ENCODE measurements at places on chromosomes 12 and 14.

- DNase-seq: no peak
Measured at GRCh38 chr12:93723568-93723930, 46.4 kb downstream of the CRADD start.

DNA sequence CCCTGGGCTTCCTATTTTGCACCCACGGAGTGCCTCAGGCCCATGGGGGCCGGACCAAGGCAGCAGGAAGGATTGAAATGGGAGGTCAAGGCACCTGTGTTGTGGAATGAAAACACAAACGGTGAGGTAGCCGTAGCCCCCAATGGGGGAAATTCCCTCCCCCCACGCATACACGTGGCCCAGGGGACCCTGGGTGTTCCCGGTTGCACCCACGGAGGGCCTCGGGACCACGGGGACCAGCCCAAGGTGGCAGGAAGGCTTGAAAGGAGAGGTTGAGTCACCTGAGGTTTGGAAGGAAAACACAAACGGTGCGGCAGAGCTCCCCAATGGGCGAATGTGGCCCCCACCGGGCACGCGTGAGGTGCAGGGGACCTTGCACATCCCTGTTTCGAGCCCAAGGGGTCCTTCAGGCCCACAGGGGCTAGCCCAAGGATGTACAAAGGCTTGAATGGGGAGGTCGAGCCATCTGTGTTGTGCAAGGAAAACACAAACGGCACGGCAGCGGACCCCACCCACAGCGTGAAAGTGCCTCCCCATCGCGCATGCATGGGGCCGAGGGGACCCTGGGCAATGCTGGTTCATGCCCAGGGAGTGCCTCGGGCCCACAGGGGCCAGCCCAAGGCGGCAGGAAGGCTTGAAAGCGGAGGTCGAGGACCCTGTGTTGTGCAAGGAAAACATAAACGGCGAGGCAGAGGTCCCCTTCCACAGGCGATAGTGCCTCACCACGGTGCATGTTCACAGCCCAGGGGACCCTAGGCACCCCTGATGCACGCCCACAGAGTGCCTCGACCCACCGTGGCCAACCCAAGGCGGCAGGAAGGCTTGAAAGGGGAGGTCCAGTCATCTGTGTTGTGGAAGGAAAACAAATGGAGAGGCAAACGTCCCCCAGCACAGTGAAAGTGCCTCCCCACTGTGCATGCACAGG, 376.7 kb downstream of the ALG10 start:
- DNase-seq: no peak

- DNase-seq: no peak
Measured at GRCh38 chr14:86510491-86510890, 980.5 kb downstream of the FLRT2 start.

- DNase-seq: no peak
Measured at GRCh38 chr14:23729720-23730387, 93.7 kb downstream of the DHRS2 start.

- no peak for DNase-seq
Measured at GRCh38 chr12:124582108-124582424, 14.7 kb upstream of the NCOR2 start.

DNA sequence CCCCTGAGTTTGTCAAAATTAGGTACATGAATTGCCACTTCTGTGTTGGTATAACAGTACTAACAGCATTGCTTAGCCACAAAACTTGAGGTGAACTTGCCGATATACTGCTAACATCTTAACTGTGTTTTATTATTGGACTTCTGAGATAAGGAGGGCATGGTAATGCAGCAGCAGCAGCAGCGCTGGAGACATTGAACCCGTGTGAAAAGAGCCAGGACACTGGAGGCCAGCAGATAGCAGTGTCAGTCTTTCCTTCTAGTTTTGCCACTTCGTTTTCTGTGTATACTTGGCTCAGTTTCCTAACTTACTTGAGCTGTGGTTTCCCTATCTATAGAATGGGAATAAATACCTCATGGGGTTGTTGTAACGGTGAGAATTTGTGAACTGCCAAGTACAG, 82.7 kb downstream of the KTN1 start:
- no peak for DNase-seq

DNA sequence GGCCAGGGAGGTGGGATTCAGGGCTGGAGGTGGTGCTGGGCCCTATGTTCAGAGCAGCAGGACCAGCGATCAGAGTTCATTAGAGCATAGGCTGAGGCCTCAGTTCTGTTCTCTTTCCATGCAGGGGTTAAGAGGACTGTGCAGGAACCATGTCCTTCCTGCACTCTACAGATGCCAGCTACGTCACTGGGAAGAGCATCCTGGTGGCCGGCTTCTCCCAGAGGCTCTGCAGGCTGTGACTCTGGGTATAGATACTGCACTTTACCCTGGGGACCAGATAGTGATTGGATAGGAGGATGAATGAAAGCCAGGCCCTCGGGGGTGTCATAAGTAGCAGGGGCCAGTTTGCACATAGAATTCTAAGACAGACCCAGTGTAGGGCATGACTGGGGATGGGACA, 92.6 kb downstream of the DHRS2 start:
- no peak for DNase-seq

DNA sequence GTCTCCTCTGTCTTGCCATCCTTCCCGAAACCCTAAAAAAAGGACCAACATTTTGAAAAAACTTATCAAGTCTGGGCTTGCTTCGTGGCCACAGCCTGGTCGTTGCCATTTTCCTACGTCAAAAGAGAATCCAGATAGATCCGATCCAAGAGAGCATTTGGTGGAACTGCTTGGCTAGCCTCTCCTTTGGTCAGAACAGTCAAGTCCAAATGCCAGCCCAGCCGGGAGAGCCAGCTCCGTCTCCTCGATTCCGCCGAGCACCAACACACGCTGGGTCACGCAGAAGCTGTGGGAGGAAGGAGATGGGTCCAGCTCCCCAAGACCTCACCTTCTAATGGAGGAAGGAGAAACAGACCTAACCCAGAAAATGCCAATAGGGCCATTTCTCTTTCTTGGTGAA, 9.3 kb upstream of the PRIMA1 start:
- DNase-seq: no peak

DNA sequence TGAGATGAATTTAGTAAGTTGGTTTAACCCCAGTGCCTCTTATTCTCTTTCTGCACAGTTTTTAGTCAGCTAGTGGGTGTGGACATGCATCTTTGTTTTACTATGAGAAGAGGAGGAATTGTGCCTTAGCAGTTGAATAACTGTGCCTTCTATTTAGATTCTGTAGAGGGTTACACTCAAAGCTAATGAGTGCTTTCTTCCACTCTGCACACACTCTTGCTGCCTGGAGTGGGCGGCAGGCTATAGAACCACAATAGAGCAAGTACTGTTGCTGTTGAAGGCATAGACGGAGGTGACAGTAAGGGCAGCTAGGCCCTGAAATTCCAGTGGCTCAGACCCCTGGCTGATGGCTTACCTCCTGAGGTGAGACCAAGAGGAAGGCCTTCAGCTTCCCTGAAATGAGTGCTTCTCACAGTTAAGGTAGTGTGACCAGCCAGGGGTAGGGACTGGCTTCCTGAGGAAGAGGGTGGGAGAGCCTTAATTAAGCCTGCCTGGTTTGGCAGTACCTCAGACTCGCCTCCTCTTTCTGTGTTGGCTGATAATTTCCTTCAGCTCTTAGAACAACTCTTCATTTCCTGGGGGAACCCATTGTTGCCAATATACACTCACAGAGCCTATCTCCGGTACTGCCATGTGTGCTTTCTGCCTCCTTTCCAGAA, 24.7 kb downstream of the SUSD6 start:
- no peak for DNase-seq

GRCh38 chr14:102342238-102342637, 20.5 kb downstream of the CINP start:
- no peak for DNase-seq

GRCh38 chr12:48937170-48937569, 11.9 kb upstream of the FKBP11 start:
- no peak for DNase-seq

- DNase-seq: no peak
Measured at GRCh38 chr14:105247026-105247425, 1.3 kb upstream of the BTBD6 start.

DNA sequence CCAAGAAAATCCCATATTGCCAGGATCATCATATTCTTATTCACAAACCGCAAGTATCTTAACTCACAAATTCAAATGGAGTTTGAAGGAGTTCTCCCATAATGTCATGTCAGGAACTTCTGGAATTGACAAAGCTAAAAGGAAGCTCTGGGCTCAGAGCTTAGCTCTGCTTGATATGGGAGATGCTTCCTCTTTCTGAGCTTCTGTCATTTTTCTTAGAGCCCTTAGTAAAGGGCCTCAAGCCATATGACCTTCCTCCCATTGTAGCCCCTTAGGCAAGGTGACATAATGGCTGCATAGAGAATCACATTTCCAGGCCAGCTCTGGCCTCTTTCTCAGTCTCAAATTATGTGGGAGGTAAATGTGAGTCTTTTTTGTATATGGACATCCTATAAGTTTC, 40.9 kb downstream of the SLC4A8 start:
- DNase-seq: no peak

DNA sequence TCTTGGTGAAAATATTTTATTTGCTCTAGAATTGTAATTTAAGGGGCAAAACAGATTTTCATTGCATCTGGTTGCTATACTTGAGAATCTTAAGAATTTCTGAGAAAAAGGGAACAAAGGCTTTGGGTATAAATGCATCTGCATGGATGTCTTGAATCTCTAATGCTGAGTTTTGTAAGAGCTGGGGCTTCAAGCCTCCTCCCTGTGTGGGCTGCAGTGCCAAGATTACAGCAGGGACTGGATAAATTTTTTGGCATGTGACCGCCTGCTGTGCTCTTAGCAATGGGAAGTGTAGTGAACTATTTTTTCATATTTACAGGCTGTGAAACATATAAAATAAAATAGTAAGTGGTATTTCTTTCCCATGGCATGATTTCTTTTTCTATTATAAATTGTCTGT, 70.0 kb downstream of the SLC38A6 start:
- no peak for DNase-seq

- no peak for DNase-seq
Measured at GRCh38 chr12:13428538-13429265, 232.2 kb downstream of the EMP1 start.

GRCh38 chr12:74890237-74890599, 319.4 kb downstream of the KCNC2 start:
- peak; percentile 69 for DNase-seq

GRCh38 chr12:48151103-48151771, 6.1 kb downstream of the ASB8 start:
- no peak for DNase-seq

GRCh38 chr12:128088926-128089325, 178.0 kb upstream of the TMEM132C start:
- no peak for DNase-seq

DNA sequence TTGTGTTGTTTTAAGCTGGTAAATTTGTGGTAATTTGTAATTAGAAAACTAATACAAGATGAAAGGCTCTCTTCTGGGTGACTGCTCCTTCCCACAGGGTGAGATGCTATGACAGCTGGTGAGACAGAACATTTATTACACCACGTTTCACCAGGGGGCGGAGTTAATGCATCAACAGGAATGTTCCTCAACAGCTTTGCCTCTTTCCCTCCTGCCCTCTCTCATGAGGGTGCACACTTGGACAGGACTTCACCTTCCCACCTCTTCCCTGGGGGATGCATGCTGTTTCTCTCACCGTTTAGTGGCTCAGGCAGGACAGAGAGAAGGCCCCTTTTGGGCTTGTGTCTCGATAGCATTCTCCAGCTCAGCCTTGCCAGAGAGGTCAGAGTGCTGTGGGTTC, 13.4 kb upstream of the PPP1R1A start:
- peak; percentile 17 for DNase-seq

DNA sequence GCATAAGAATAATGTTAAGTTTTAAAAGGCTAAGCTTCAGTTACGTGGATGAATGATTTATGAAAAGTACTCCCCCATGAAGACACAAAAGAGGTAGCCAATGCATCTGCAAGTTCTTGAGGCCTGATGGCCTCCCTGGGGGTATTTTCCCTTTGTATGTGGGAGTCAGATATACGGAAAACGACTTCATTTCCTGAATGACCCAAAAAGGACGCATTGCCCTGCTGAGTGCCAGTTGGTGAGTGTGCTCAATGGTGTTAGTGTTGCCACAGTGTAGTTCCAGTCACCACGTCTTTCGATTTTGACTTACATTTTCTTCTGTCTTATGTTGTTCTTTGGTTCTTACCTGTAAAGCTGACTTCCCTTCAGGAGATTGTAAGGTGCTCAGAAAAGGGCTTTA, 8.0 kb downstream of the ETV6 start:
- DNase-seq: no peak

GRCh38 chr12:117350140-117350539, 11.3 kb downstream of the NOS1 start:
- peak; percentile 17 for DNase-seq

DNA sequence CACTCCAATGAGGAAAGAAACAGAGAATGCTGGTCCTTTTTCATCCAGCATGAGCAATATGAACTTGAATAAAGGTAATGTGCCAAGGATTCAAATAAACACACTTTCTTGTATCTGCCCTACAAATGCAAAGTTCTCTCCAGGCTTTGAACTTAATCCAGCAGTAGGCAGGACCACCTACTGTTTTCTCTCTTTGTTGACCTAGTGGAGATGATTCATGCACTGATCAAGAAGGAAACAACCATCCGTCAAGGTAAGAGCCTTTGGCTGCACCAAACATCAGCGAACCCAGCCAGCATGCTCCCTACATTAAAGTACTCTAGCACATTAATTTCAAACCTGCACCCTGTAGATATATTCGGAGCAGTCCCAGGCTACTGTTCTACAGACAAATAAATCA, 489.3 kb downstream of the GALC start:
- DNase-seq: no peak

GRCh38 chr14:37585101-37585511, 9.9 kb downstream of the FOXA1 start:
- peak; percentile 36 for DNase-seq

DNA sequence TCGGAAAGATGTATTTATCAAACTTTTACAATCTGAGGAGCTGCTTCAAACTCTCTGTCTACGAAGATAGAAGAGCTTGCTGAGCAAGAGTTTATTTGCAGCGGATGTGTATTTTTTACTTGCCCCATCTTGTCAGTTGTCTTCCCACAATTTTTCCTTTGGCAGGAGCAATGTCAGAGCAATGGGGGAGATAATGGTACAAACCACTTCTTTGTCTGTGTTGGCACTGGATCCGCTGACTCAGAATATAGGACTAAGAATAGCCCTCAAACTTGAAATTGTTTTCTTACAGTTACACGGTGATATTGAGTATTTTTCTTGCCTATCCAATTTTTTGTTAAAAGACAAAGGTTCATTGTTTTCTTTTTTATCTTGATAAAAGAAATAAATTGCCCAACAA, 27.6 kb downstream of the HELB start:
- DNase-seq: no peak

GRCh38 chr14:69312608-69313007, 52.6 kb downstream of the GALNT16 start:
- DNase-seq: no peak

- DNase-seq: no peak
Measured at GRCh38 chr12:25942709-25943108, 15.8 kb upstream of the RASSF8 start.

DNA sequence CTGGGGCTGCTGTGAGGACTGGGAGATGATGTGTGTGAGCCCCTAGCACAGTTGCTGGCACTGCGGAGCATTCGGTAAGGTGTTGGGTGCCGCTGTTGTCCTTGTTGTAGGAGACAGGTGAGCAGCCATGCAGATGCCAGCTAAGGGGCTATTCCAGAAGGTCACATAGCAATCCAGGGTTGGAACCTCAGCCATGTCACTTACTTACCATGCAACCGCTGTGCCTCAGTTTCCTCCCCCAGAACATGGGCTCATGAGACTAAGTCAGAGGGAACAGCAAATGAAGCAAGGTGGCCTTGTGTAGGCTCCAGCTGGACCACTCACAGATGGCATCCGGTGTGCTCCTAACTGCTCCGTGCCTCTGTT, 13.2 kb downstream of the DTX1 start:
- DNase-seq: no peak

GRCh38 chr12:132323171-132324010, 6.0 kb downstream of the GALNT9 start:
- DNase-seq: no peak

- no peak for DNase-seq
Measured at GRCh38 chr12:10617863-10618262, 4.5 kb upstream of the MAGOHB start.

Data from LoVo (cell line).